Progenitor cell of endocrine pancreas (in vitro differentiated cells): ENCODE measurements at places on chromosomes 13 and 19. TPM values are rescaled to one million over a fixed set of nuclear protein-coding genes. Genes with fewer than 3 reads are reported as not detected.

The PRTN3 gene
- total RNA-seq: not detected in 2 replicates

The FCAR gene
- not detected in 2 replicates for total RNA-seq

The PSG1 gene
- total RNA-seq: not detected in 2 replicates

The BRSK1 gene
- total RNA-seq: 67.6 and 68.7 TPM in 2 replicates

The ZNF442 gene
- 4.1 and 5.4 TPM in 2 replicates for total RNA-seq

The KIR2DL4 gene
- total RNA-seq: not detected in 2 replicates

The NFIX gene
- 0.46 and 0.51 TPM in 2 replicates for total RNA-seq

The PNMA8C gene
- total RNA-seq: 0.19 and 0.36 TPM in 2 replicates

The PPP1R37 gene
- 44.8 and 45.8 TPM in 2 replicates for total RNA-seq

The ZNF550 gene
- total RNA-seq: 15.7 and 15.9 TPM in 2 replicates

The ZNF579 gene
- total RNA-seq: 26.6 and 29.1 TPM in 2 replicates

The ZNF536 gene
- 2.0 TPM in 2 replicates for total RNA-seq

The RASAL3 gene
- not detected in 2 replicates for total RNA-seq

The TSHZ3 gene
- 15.0 and 15.5 TPM in 2 replicates for total RNA-seq

The NPAS1 gene
- total RNA-seq: 2.2 and 2.4 TPM in 2 replicates

The PNMA8A gene
- total RNA-seq: 27.5 and 28.1 TPM in 2 replicates

The ZNF253 gene
- 50.0 and 59.4 TPM in 2 replicates for total RNA-seq

The C19orf67 gene
- total RNA-seq: 0.43 TPM in 1 of 2 replicates, not detected in the other

The CAPN12 gene
- total RNA-seq: 4.1 and 5.0 TPM in 2 replicates

The ZNF256 gene
- total RNA-seq: 7.3 and 7.5 TPM in 2 replicates

The SYT3 gene
- total RNA-seq: 0.91 and 1.8 TPM in 2 replicates

The ATP4B gene
- not detected in 2 replicates for total RNA-seq

The KL gene
- total RNA-seq: 0.93 and 1.1 TPM in 2 replicates

The LILRA2 gene
- not detected in 2 replicates for total RNA-seq
